Hematopoietic multipotent progenitor cell treated with erythropoietin and hydrocortisone succinate and interleukin-3 and kit ligand, for 4 days (in vitro differentiated cells): ENCODE measurements at places on chromosomes 12 and 14.
A peak's percentile ranks its signal among the peaks of the same experiment; 100 is the strongest.

- DNase-seq = peak; percentile 49
Measured at GRCh38 chr12:107515446-107515958, 170.1 kb upstream of the PWP1 start.

- no peak for DNase-seq
Measured at GRCh38 chr12:109460538-109460937, 16.6 kb downstream of the KCTD10 start.

DNA sequence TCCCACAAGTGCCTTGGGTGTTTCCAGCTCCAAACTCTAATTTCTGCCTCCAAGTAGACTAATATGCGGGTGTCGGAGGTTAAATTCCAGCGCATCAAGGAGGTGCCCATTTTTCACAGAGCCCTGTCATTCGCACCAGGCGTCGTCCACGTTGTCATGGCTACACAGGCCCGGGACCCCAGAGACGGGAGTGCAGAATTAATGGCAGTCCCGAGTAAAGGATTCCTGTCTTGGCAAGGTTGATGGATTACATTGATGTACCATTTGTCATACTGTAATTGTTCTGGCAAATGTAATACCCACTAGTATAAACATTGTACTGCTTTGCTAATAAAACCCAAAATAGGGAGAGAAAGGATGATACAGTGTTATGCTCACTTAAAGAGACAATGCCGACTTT lies 222.9 kb upstream of the MYL2 start:
- no peak for DNase-seq

GRCh38 chr14:100451264-100451663 lies 128.1 kb downstream of the SLC25A47 start:
- DNase-seq = no peak

GRCh38 chr12:131314524-131315090 lies 360.9 kb downstream of the ADGRD1 start:
- DNase-seq = no peak

DNA sequence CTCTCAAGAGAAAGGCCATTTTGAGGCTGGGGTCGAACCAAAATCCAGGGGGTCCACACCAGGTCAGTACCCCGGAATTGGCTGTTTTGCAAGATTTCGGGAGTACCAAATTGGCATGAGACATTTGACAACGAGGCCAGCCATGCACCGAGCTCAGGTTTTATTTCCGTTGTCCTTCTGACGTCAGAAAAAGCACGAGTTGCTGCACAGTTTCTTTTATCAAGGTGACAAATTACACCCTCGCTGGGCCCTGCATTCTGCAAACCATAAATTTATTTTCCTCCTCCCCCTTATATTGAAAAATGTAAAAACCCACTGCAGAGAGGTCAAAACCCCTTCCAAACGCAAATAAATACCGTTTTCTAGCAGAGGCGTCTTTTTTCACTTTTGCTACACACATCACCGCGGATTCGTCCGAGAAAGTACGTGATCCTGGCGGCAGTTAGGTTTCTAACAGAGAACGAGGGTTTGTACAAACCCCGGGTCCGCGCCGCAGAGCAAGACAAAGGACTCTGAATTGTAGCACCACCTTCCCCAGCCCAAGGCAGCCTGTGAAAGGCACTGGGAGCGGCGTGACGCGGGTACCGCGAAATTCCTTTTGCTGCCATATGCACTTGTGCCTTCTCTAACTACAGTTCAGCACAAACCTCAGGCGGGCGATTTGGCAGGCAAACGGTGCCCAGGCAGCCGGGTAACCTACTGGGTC lies 1.8 kb downstream of the SLC38A1 start:
- DNase-seq = peak; percentile 77

- DNase-seq = no peak
Measured at GRCh38 chr12:86698641-86698980, 442.4 kb upstream of the MGAT4C start.

DNA sequence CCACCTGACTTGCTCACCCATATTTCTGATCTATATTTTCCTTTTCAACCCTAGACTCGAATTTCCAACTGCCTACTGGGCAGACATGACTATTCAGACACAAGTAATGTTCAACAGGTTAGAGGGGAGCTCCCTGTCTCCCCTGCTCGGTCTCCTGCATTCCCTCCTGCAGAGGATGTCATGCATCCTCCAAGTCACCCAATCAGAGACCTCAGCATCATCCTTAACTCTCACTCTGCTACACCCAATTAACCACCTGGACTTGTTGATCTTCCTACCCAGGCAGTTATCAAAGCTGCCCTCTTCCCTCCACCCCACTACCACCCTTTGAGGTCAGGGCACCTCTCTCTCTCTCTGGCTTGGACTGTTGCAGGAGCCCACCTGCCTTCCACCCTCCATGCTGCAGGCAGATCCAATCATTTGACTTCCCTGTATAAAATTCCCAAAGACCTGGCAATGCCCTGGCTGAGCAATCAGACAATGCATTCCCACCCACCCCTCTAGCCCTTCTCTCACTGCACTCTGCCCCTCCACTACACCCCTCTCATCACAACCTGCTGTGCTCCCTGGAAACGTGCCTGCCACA lies 10.9 kb downstream of the FAIM2 start:
- no peak for DNase-seq

GRCh38 chr12:107568718-107569117 lies 116.9 kb upstream of the PWP1 start:
- DNase-seq = no peak

DNA sequence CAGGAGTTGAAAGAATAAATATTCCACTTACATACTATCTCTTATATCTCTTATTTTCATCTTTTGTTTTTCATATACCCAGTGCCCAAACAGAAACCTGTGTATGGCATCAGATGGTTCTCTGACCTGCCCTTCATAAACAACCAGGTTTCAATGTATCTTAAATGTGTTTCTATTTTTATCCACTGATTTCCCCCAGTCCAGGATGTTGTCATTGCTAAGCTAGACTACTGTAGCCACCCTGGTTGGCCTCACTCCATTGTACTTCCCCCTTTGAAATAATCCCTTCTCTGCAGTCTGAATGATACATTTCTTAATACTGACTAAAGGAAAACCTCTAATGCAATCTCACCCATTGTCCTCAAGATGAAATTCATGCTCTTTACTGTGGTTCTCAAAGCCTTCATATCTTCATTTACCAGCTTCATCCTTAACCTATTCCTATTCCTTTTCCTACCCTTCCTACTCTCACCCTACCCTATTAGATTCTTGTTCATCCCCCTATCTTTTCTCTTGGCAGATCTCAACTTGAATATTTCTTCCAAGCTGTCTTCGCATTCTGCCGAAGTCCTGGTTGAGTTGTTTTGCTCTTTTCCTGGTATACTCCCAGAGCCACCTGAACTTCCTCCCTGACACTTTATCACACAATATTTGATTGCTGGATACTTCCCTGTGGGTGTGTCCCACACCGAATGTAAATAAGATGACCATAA lies 312.4 kb downstream of the FOXG1 start:
- DNase-seq = no peak

DNA sequence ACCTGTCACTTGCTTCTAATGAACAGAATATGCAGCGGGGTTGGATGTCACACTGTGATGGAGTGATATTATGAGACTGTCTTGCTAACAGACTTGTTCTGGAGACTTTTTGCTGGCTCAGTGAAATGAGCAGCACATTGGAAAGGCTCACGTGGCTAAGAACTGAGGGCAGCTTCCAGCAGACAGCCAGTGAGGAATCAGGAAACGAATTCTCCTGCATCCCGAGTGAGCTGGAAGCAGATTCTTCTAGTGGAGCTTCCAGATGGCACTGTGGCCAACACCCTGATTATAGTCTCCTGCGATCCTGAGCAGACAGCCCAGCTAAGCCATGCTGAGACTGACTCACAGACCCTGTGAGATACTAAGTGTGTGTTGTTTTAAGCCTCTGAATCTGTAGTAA lies 16.1 kb upstream of the TSPAN9 start:
- no peak for DNase-seq

GRCh38 chr14:100076133-100076532 lies 10.9 kb downstream of the EVL start:
- DNase-seq = peak; percentile 96
